ENCODE measurements at places on chromosomes 6 and 20.

- DNase-seq, result no peak
Measured at GRCh38 chr6:36847152-36847551, 7.9 kb upstream of the CPNE5 start.

DNA sequence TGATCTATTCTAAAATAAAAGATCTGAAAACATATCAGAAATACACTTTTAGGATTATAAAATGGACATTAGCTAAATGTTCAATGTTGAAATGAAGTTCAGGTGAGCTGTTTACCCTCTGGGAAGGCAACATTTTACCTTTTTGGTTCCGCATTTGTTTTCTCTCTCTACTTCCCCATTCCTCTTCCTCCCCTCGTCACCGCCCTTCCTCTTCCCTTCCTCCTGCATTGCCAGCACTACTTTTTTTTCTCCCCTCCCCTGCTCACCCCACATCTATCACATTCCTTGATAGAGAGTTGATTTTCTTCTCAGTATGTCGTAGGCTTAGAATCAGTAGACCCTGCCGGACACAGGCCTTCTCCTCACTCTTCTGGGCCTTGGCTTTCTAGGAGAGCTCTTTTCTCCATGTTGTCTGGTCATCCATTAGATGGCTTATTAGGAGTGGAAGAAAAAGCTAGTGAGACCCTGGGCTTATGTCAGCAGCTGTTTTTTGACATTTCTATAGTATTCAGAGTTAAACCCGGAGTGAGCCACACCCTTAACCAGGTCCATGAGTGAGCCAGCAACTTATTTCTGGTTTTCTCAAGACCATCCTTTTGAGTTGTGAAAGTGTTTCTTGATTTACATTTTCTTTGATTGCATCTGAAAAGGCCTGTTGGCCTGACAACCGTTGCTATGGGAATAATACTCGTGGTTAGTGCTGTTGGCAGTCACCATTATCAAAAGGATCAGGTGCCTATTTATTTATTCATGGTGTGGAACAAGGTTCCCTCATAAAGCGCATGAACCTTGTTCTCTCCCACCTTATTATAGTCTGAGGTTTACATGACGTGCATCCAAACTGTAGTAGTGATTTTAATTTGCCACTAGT is 90.9 kb downstream of the DTD1 start:
- DNase-seq, result peak; percentile 72

- no peak for DNase-seq
Measured at GRCh38 chr6:87441711-87442110, 31.1 kb upstream of the SLC35A1 start.

DNA sequence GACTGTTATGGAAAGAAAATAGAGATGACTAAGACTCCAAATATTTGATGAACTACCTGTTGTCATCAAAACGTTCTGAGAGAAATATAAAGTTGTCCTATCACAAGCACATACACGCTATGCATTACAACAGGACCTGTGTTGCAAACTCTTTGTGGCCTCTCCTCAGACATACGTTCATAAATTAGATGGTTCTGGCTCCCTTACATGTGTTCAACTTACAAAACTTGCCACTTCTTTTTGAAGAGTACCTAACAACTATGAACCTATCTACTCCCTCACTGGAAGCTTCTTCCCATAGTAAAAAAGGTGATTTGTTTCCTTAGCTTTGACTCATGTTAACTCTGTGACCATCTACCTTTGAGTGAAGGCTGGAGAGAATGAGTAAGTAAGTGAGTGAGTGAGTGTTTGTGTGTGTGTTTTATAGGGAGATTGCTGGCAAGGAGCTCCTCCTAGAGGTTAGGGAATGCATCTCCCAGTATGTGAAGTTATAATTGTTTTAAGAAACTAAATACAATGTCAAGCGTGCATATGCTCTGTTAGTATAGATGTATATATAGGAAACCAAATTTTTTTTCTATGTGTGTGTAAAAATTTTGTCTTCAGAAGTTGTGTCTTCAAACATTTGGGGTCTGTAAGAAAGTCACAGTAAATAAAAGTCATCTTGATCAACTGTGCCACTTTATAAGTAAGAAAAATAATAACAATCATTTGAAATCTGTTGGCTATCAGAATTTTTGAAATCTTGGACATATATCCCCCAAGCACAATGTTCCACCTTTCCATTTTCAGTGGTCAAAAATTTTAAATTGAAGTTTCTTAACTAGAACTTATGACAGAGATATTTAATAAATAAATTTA is 1211.1 kb upstream of the GJE1 start:
- peak; percentile 57 for DNase-seq

- DNase-seq, result no peak
Measured at GRCh38 chr20:18705910-18706309, 107.7 kb upstream of the SCP2D1 start.

GRCh38 chr6:15351631-15352030 is 105.8 kb downstream of the JARID2 start:
- DNase-seq, result peak; percentile 58

- no peak for DNase-seq
Measured at GRCh38 chr20:7302250-7302649, 534.8 kb downstream of the BMP2 start.

DNA sequence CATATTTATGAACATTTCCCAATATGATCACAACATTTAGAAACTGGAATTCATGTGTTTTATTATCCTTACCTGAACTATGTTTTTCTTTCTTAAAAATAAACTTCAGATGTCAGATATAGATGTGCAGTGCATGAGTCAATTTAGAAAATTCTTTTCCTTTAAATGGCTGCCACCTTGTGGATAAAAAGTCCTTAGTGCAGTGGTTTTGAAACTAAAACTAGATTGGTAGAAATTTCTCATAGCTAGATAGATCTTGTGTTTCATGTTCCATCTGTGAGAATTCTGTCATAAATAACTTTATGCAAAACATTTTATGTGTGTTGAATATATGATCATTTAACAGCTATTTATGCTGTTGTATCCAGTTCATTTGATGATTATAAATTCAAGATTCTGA is 134.9 kb downstream of the KLHL32 start:
- DNase-seq, result peak; percentile 33

DNA sequence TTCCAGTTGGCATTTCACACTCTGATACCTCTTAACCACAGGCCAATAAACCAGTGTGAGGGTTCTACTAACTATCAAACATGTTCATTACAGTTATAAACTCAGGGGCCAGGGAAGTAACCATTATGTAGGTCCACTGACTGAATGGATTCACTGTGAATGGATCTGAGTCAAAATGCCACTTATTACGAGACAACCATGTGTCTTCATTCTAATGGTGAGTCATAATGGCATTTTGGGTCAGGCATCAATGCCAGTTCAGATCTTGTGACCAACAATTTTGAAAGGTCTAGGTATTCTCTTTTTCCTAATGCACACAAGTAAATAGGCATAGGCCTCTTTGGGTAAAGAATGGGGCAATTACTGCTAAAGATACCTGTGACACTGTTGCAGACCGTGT is 112.2 kb upstream of the HEY2 start:
- DNase-seq, result no peak

DNA sequence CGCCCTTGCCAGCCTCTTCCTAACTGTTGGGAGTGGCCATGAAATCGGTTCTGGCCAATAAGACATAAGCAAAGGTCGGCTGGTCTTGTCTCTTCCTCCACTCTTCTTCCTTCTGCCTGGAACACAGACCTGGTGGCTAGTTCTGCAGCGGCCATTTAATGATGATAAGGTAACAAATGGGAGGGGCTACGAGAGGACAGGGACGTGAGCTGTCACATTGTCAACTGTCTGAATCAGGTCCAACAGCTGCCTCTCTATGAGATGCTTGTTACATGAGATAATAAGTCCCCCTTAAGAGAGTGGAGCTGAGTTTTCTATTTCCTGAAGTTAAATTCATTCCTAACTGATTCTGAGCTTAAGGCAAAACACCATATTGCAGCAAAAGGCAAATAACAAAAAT is 12.5 kb upstream of the TMEM242 start:
- DNase-seq, result no peak

- no peak for DNase-seq
Measured at GRCh38 chr6:96687121-96687520, 124.2 kb downstream of the FHL5 start.

DNA sequence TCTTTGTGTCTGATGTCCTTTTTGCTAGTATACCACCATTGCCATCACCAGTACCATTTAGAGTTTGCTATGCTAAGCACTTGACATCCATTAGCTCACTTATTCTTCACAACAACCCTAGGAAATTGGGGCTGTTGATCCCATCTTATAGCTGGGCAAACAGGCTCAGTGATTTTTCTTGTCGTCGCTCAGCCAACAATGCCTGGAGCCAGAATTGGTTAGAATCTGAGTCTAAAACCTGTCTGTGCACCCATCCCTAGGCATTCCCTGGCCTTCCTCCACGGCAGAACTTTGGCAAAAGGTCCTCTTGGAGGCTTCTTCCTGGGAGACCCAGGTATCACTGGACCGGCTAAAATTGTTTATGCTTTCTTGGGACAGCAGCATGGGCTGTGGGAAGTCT is 20.9 kb downstream of the PHF20 start:
- no peak for DNase-seq

GRCh38 chr6:166906376-166907044 is 49.8 kb downstream of the RNASET2 start:
- no peak for DNase-seq

DNA sequence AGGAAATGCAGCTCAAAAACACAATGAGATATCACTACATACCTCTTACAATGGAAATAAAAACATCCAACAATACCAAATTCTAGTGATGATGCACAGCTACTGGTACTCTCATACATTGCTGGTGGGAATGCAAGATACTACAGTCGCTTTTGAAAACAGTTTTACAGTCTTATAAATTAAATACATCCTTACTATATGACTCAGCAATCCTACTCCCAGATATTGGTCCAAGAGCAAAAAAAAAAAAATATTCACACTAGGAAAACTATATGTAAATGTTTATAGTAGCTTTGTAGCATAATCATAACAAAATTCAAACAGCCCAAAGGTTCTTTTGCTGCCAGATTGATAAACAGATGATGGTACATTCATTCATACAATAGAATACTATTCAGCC is 217.4 kb upstream of the FAM83B start:
- no peak for DNase-seq

DNA sequence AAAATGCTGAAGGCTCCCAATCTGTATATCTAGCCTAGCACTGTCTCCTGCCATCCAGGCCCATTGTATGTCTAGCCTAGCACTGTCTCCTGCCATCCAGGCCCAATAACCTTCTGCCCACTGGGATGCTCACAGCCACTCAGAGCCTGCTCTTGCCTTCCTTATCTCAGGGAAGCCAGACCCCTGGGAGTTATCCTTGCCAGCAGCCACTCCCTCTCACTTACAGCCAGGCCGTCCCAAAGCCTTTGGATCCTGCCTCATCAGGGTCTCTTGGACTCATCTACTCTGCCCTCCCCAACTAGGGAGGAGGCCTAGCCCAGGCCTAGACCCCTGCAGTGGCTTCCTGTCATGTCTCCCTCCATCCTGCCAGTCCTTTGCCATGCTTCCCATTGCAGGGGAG is 37.3 kb downstream of the KIF3B start:
- DNase-seq, result no peak

GRCh38 chr20:45840700-45841198 is 7.2 kb downstream of the SNX21 start:
- DNase-seq, result no peak

GRCh38 chr6:156348424-156348823 is 428.8 kb upstream of the ARID1B start:
- DNase-seq, result no peak

- DNase-seq, result peak; percentile 31
Measured at GRCh38 chr6:156154896-156155295, 622.3 kb upstream of the ARID1B start.

DNA sequence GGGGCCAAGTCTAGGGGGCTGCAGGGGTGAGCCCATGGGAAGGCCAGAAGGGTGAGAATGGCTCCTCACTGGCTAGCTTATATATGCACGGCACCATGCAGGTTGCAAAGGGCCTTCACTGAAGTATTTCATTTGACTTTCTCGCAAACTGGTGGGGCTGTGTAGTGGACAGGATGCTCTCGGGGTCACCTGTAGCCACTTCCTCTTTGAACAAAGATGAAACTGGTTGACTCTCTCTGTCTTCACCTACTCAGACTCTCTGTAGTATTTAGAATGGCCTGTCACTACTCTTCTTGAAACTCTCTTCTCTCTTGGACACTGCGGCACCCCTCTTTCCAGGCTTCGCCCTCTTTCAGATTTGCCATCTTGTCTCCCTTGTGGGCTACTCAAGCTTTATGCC is 560.5 kb downstream of the PKHD1 start:
- DNase-seq, result no peak

GRCh38 chr20:62596486-62596885 is 45.8 kb upstream of the SLCO4A1 start:
- no peak for DNase-seq

GRCh38 chr6:43516367-43516696 is 394 bp downstream of the YIPF3 start:
- no peak for DNase-seq

GRCh38 chr6:25463441-25463840 is 184.3 kb downstream of the CARMIL1 start:
- no peak for DNase-seq

- no peak for DNase-seq
Measured at GRCh38 chr6:74366634-74367033, 670.6 kb downstream of the CD109 start.

- DNase-seq, result no peak
Measured at GRCh38 chr20:62367633-62368391, 700 bp upstream of the LAMA5 start.

GRCh38 chr6:135411339-135411738 is 86.2 kb downstream of the AHI1 start:
- DNase-seq, result no peak

DNA sequence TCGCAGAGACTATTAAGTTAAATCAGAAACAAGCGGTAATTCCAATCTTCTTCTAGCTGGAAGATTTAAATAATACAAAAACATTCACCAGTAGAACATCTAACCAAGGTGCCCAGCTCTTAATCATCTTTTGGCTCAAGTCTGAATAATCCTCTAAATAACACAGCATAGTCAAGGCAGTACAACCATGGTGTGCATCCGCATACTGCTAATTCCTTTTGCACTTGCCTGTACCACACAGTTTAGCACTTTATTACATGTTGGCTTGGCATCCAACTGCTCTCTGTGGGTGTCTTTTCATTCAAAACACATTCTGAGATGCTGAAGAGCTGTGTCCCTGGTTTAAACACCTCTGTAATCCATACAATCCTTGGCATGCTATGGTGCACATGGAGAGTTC is 42.3 kb downstream of the VGLL2 start:
- DNase-seq, result no peak

GRCh38 chr6:27007020-27007419 is 240.5 kb upstream of the PRSS16 start:
- DNase-seq, result no peak

All from Ammon's horn (tissue), 1 donor.